ENCODE measurements at places on chromosomes 12 and 14.
A peak's percentile ranks its signal among the peaks of the same experiment; 100 is the strongest.

DNA sequence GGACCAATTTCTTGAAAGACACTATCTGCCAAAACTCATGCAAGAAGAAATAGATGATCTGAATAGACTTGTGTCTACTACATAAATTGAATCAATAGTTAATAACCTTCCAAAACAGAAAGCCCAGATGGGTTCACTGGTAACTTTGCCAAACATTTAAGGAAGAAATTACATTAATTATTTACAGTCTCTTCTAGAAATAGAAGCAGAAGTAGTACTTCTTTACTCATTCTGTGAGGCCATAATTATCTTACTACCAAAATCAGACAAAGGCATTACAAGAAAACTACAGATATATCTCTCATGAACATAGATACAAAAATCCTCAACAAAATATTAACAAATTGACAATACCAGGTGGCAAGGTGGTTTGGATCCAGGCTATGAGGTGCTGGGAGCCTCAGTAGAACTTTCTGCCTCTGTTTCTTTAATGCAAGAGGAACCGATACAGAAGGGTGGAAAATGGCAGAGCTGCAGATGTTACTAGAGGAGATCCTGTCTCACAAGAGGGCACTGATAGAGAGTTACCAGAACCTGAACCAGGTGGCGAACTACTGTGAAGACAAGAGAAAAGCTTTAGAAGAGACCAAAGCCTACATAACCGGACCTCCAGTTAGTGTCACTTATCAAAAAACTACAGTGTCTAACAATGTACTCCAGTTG, 33.7 kb upstream of the KTN1 start:
- DNase-seq = no peak

- no peak for DNase-seq
These were observed 88.7 kb upstream of the RAP1B start for GRCh38 chr12:68521848-68522502.

DNA sequence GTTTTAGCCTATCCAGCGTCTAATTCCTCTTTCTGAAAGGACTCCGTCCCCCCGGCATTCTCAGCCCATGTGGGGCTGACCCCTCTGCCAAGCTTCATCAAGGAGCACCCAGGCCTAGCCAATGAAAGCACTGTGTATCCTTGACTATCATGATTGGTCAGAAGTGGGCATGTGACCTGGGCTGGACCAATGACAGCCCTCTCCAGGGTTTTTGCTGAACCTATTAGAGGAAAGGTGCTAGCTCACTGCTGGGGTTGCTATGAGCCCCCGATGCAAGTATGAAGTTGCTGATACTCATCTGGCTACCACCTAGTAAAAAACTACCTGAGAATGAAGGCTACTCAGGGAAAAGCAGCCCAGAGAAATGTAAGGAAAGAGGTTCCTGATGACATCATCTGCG, 68.1 kb downstream of the LRRC74A start:
- DNase-seq = no peak

- DNase-seq = no peak
These were observed 1138.2 kb downstream of the BCL11B start for GRCh38 chr14:98133806-98134205.

GRCh38 chr14:36264595-36264994, 55.8 kb downstream of the MBIP start:
- DNase-seq = no peak

GRCh38 chr14:38627163-38627562, 371.3 kb upstream of the CLEC14A start:
- no peak for DNase-seq

DNA sequence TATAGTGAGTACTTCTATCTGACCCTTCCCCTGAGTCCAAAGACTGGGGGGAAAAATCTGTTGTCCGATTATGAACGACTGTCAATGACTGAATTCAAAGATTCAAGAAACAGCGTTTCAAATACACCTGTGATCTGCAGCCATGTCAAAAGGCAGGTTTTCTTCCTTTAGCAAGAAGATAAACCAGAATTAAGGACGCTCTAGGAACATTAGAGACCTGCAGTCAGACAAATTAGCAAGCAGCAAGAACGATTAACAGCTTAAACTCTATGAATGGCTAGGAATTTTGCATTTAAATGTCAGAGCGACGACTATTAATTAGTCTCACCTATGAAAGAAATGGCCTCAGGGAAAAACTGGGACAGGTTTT, 2.1 kb downstream of the DUSP6 start:
- DNase-seq = no peak

GRCh38 chr12:15350643-15351042, 28.3 kb downstream of the PTPRO start:
- no peak for DNase-seq

- no peak for DNase-seq
These were observed at the start of gene TMTC1 for GRCh38 chr12:29783773-29784666. Gene TMTC1 (minus strand): TSS chr12:29783942. CDS start chr12:29783751, 191 bp downstream.

- no peak for DNase-seq
These were observed 44.2 kb upstream of the DDX11 start for GRCh38 chr12:31029468-31029867.

GRCh38 chr14:69945912-69946311, 66.7 kb downstream of the SMOC1 start:
- DNase-seq = no peak

- peak; percentile 17 for DNase-seq
These were observed 624.2 kb downstream of the DIO2 start for GRCh38 chr14:79586989-79587598.

GRCh38 chr14:34496679-34497513, 34.9 kb upstream of the SPTSSA start:
- no peak for DNase-seq

GRCh38 chr12:22600181-22600580, 24.8 kb upstream of the ETNK1 start:
- no peak for DNase-seq

GRCh38 chr14:36718216-36718615, 56.6 kb downstream of the PAX9 start:
- no peak for DNase-seq

- no peak for DNase-seq
These were observed 52.5 kb upstream of the PLEKHG7 start for GRCh38 chr12:92650228-92650822.

- DNase-seq = no peak
These were observed 50.8 kb upstream of the MAX start for GRCh38 chr14:65153101-65153500.

DNA sequence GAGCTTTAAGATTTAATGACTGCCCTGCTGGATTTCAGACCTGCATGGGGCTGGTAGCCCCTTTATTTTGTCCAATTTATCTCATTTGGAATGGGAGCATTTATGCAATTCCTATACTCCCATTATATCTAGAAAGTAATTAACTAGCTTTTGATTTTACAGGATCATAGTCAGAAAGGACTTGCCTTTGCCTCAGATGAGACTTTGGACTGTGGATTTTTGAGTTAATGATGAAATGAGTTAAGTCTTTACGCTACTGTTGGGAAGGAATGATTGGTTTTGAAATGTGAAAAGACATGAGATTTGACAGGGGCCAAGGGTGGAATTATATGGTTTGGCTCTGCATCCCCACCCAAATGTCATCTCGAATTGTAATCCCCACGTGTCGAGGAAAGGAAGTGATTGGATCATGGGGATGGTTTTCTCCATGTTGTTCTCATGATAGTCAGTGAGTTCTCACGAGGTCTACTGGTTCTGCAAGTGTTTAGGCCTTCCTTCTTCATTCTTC, 213.1 kb upstream of the DCN start:
- no peak for DNase-seq

- no peak for DNase-seq
These were observed 398.9 kb upstream of the CCDC196 start for GRCh38 chr14:66087231-66087630.

DNA sequence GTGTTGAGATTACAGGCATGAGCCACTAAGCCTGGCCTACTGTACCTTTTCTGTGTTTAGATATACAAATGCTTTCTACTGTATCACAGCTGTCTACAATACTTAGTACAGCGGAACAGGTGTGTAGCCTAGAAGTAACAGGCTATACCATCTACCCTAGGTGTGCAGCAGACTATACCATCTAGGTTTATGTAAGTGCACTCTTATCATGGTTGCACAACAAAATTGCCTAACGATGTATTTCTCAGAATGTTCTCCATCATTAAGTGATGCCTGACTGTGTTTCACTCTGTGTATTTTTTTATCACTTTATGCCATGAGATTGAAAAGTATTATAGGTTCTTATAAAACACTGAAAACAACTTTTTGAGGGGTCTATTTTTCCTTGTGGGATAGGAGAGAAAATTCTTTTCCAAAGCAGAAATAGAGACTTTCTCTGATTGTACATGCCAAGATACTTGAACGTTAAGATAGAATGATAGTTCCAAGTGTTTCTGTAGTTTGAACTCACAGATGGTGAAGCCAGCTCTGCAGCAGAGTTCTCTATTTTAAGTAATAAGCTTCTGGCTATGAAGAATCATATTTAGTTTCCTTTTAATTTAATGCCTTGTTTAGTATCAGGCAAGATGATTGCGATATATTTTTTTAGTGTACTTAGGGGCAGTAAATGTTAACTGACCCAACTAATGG, 17.0 kb downstream of the TMPRSS12 start:
- no peak for DNase-seq

DNA sequence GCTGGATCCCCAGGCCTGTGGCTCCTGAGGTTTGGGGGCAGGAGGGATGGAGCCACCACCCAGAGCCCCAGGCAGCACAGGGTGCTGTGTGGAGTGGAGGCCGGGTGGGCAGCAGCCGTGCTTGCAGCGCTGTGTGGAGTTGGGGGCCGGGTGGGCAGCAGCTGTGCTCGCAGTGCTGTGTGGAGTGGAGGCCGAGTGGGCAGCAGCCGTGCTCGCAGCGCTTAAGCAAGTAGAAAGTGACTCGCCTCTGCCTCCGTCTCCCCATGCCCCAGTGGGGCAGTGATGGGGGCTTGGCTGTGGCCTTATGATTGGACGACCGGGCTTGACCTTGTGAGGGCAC, 10.3 kb downstream of the CEP170B start:
- DNase-seq = no peak

- no peak for DNase-seq
These were observed 20.5 kb downstream of the ZBTB42 start for GRCh38 chr14:104821229-104821945.

DNA sequence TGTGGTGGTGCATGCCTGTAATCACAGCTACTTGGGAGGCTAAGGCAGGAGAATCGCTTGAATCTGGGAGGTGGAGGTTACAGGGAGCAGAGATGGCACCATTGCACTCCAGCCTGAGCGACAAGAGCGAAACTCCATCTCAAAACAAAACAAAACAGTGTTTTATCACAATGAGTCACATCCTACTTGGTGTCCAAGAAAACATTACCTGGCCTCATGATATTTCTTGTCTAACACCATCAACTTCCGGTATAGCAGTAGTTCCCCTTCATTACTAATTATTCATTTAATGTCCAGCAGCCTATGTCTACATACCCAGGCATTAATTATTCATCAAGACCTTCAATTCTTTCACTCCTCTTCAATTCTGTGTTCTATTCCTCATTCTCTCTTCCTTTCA, 115.5 kb downstream of the CCDC59 start:
- no peak for DNase-seq

- DNase-seq = no peak
These were observed 196.0 kb downstream of the DUSP6 start for GRCh38 chr12:89156340-89156739.

DNA sequence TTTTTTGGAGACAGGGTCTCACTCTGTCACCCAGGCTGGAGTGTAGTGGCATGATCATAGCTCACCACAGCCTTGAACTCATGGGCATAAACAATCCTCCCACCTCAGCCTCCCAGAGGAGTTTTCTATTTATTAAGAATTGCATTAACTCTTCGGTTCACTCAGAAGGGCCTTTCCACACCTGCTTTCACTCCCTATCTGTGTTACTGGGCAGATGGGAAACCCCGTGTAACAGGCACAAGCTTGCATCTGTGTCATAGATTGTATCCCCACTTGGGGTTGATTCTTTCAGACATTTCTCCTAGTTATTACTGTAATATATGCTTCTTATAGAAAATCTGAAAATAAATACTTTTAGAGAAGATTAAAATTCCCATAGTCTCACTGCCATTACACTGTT, 38.7 kb downstream of the STX2 start:
- DNase-seq = no peak

GRCh38 chr14:68939893-68940613, 39.0 kb downstream of the ACTN1 start:
- DNase-seq = no peak

- no peak for DNase-seq
These were observed 64.5 kb upstream of the STK38L start for GRCh38 chr12:27179400-27180214.

DNA sequence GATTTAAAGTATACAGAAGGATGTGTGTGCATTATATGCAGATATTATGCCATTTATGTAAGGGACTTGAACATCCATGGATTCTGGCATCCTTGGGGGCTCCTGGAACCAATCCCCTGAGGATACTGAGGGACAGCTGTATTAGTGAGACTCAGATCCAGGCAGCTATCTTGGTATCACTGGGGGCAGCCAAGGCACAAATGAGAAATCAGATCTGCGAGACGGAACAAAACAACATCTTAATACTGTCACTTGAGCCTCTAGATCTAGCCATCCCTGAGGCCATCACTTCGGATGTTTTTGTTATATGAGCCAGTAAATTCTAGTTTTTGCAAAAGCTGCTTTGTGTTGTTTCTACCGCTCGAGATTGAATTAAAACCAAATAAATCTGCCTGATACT, 175.1 kb upstream of the SFSWAP start:
- no peak for DNase-seq

- DNase-seq = no peak
These were observed 292.4 kb downstream of the SYT1 start for GRCh38 chr12:79156846-79157463.

- no peak for DNase-seq
These were observed 1.3 kb downstream of the A2ML1 start for GRCh38 chr12:8823565-8824300.

DNA sequence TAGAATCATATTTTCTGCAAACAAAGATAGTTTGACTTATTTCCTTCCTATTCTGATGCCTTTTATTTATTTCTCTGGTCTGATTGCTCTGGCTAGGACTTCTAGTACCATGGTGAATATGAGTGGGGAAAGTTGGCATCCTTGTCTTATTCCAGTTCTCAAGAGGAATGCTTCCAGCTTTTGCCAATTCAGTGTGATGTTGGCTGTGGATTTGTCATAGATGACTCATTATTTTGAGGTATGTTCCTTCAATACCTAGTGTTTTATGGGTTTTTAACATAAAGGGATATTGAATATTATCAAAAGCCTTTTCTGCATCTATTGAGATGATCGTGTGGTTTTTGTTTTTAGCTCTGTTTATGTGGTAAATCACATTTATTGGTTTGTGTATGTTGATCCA, 139.4 kb upstream of the CNTN1 start:
- no peak for DNase-seq

GRCh38 chr12:70920891-70921290, 353 bp upstream of the PTPRR start:
- DNase-seq = no peak

DNA sequence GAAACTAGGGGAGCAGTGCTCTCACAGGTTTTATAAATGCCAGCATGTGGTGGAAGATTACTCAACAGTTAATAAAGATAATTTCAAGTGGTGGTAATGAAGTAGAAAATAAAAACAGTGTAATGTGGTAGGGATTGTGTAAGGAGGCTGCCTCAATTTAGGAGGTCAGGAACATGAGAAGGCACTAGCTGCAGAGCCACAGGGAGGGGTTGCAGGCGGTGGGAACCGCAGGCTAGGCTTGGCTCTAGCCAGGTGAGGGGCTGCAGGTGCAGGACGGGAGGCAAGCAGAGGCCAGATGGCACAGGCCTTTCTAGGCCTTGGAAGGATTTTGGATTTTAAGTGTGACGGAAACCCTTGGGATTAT, 768 bp downstream of the METTL25 start:
- no peak for DNase-seq

Measured in bone marrow (tissue), 2 donors.